ENCODE measurements at places on chromosomes 3 and 15. TPM values are rescaled to one million over a fixed set of nuclear protein-coding genes. Genes with fewer than 3 reads are reported as not detected.

- H3K4me1 ChIP-seq = peaks cover 3% of the 10 kb centered on the region
- DNase-seq = no peak
- no peak overlapping the region for H3K4me3 ChIP-seq
- H3K36me3 ChIP-seq = no peaks in the 10 kb centered on the region
- H3K27me3 ChIP-seq = peaks cover 1% of the 10 kb centered on the region
Measured at GRCh38 chr3:112042842-112043280, 8.3 kb downstream of the TMPRSS7 start.

GRCh38 chr3:13280811-13281506 lies 139.2 kb downstream of the NUP210 start:
- H3K4me3 ChIP-seq = no peak overlapping the region
- H3K4me1 ChIP-seq = peaks cover 5% of the 10 kb centered on the region
- H3K27ac ChIP-seq = no peak overlapping the region
- peaks cover 32% of the 10 kb centered on the region for H3K27me3 ChIP-seq

TRAK1 gene
- total RNA-seq = 28.6 TPM

GCNT3 gene
- total RNA-seq = not detected

- H3K27me3 ChIP-seq = peaks cover 15% of the 10 kb centered on the region
- no peak overlapping the region for H3K27ac ChIP-seq
- H3K4me3 ChIP-seq = no peak overlapping the region
- no peaks in the 10 kb centered on the region for H3K4me1 ChIP-seq
- DNase-seq = no peak
Measured at GRCh38 chr3:131314318-131314717, 67.3 kb upstream of the NUDT16 start.

DNA sequence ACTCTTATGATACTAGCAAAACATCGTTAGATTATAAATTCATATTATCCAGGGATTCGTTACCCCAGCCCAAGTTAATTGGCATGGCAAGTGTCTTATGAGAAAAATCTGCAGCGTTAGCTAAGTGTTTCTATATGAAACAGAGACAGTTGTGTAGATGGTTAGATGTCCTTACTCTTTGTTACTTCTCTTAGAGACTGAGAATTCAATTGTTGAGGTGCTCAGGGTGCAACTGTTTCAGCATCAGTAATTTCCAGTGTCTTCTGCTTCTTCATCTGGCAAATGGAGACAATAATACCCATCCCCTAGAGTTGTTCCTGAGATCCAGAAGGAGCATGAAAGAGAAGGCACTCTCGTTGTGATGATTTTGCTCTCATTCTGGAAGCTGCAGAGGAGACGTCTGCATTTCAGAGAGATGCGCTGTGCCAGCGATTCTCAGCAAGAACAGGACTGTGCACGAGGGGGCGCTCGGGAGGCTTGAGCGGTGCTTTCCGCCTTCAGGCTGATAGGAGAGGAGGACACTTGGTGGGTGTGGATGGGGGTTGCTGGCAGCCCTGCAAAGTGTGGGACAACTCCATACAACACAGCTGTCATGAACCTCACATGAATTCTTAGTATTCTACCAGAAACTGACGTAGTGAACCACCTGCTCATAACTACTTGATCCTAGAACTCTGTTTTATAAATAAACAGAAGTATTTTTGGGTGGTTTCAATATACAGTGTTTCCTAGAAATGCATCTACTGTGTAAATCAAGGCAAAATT lies 39.7 kb upstream of the SPSB4 start:
- peaks cover 24% of the 10 kb centered on the region for H3K27me3 ChIP-seq
- peak; percentile 87 for DNase-seq

- H3K4me3 ChIP-seq = no peak overlapping the region
- no peak for DNase-seq
- no peaks in the 10 kb centered on the region for H3K36me3 ChIP-seq
- no peaks in the 10 kb centered on the region for H3K27me3 ChIP-seq
Measured at GRCh38 chr3:145623349-145623748, 537.6 kb downstream of the PLOD2 start.

STRIT1 gene
- total RNA-seq = not detected

TRPM1 gene
- not detected for total RNA-seq

TERB2 gene
- not detected for total RNA-seq

DNA sequence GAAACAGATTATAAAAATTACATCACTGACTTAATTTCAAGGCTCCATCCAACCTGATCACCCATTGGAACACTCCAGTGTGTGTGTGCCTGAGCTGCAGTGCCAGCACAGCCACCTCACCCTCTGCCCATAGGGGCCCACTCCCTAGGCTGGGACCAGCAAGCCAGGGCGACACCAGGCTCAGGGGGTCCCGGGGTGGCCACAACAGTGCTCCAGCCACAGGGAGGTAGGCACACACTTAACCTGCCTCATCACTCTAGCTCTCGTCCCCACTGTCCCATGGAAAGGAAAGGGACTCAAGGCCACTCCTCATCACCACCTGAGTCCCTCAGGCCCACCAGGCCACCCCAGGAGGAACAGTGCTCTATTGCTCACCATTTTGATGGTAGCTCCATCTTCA lies 24.9 kb downstream of the ZXDC start:
- no peaks in the 10 kb centered on the region for H3K4me1 ChIP-seq
- H3K27ac ChIP-seq = peak overlapping the region; percentile 34
- H3K27me3 ChIP-seq = no peaks in the 10 kb centered on the region
- peaks cover 19% of the 10 kb centered on the region for H3K36me3 ChIP-seq

CIB2 gene
- 2.2 TPM for total RNA-seq

DNA sequence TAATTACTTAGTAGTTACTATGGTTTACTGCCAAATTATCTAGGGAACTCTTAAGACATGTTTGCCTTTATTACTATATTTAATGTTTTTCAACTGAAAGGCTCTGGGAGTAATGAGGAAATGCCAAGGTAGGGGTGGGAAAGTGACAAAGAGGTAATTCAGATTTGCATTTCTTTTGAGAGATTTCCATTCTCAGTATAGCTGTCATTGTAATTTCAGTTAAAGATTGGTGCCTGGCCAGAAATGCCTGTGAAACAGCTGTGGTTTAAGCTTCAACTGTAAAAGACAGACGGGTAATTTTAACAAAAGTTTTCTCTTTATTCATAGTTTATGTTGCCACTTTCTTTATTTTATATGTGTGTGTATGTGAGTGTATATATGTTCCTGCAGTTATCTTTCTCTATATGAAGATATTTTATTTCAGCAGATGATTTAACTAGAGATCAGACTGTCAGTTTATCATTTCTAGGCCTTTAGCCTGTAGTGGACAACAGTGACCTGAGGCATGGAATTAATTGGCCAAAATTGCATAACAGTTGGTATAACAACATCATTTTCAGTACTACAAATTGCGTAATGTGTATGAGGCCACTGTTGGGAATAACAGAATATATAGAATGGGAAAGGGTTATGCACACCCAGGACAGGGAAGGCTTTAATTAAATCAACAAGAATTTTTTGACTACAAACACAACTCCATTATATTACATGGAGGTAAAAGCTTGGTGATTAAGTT lies 119.0 kb downstream of the BBX start:
- H3K27me3 ChIP-seq = no peaks in the 10 kb centered on the region
- no peak overlapping the region for H3K27ac ChIP-seq
- no peak for DNase-seq
- no peaks in the 10 kb centered on the region for H3K36me3 ChIP-seq
- H3K4me3 ChIP-seq = no peak overlapping the region
- no peaks in the 10 kb centered on the region for H3K4me1 ChIP-seq

DNA sequence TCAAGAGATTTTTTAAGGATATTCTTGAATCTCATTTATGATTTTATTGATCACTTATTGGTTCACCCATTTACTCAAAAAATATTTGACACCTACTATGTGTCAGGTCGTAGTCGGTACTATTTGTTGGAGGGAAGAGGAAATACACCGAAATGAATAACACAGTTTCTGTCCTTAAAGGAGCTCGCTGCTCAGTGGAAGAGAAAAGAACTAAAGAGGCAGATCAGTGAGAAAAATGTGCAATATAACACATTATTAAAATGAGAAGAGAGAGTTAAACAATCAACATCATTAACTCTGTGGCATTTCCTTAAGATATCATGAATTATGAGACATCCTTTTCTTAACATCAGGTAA lies 56.1 kb upstream of the ADAMTS9 start:
- H3K27me3 ChIP-seq = no peaks in the 10 kb centered on the region
- no peaks in the 10 kb centered on the region for H3K4me1 ChIP-seq
- DNase-seq = no peak

GRCh38 chr3:42906848-42907183 lies 874 bp downstream of the ZNF662 start:
- peak overlapping the region; percentile 22 for H3K4me3 ChIP-seq
- H3K36me3 ChIP-seq = peaks cover 19% of the 10 kb centered on the region
- no peak for DNase-seq
- peaks cover 31% of the 10 kb centered on the region for H3K27me3 ChIP-seq
- no peak overlapping the region for H3K27ac ChIP-seq

GOLGA8J gene
- not detected for total RNA-seq

GRCh38 chr3:167887096-167887495 lies 151.6 kb downstream of the SERPINI1 start:
- no peak overlapping the region for H3K4me3 ChIP-seq
- H3K27me3 ChIP-seq = peaks cover 12% of the 10 kb centered on the region
- H3K27ac ChIP-seq = no peak overlapping the region
- no peak for DNase-seq

LHFPL4 gene
- not detected for total RNA-seq

GRCh38 chr3:115808816-115809215 lies 185.5 kb downstream of the GAP43 start:
- no peak overlapping the region for H3K27ac ChIP-seq
- H3K4me1 ChIP-seq = no peaks in the 10 kb centered on the region
- no peak for DNase-seq
- no peaks in the 10 kb centered on the region for H3K36me3 ChIP-seq

- H3K4me1 ChIP-seq = no peaks in the 10 kb centered on the region
- peaks cover 11% of the 10 kb centered on the region for H3K27me3 ChIP-seq
- H3K27ac ChIP-seq = no peak overlapping the region
Measured at GRCh38 chr15:62730825-62731224, 311.7 kb upstream of the TPM1 start.

IGDCC3 gene
- not detected for total RNA-seq

DNA sequence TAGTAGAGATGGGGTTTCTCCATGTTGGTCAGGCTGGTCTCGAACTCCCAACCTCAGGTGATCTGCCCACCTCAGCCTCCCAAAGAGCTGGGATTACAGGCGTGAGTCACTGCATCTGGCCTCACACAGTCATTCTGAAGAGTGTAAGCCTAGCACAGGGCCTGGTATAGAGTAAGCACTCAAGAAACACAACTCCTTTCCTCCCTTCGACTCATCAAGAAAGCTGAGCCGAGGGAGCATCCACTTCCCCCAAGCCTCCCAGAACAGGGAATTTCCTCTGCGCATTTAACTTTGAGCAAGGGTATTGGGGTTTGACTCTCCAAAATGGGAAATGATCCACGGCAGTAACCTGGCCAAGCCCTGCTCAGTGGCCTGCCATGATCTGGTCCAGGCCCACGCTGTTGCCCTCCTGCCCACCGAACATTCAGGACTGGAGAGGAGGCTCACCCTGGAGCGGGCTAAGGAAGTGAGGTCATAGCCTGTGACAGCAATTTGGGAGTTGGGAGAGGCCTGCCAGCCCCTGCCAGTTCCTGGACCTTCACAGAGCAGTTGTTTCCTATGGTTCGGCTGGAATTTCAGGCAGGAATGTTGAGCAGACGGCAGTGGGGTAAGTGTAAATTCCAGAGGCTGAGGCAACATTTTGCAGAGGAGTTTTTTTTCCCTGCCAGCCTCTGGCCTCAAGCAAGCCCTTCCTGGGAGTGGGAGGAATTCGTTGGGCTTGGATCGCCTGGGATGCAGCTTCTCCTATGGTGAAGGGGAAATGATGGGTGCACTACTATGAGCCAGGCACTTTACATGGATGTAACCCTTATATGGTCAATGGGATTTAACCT lies 21.2 kb upstream of the SMAD3 start:
- H3K27ac ChIP-seq = no peak overlapping the region
- peaks cover 6% of the 10 kb centered on the region for H3K27me3 ChIP-seq
- H3K4me1 ChIP-seq = peaks cover 20% of the 10 kb centered on the region

- H3K27me3 ChIP-seq = peaks cover 2% of the 10 kb centered on the region
- H3K4me1 ChIP-seq = peaks cover 4% of the 10 kb centered on the region
- H3K36me3 ChIP-seq = no peaks in the 10 kb centered on the region
- no peak for DNase-seq
- no peak overlapping the region for H3K27ac ChIP-seq
Measured at GRCh38 chr3:2856138-2857133, 253.7 kb downstream of the IL5RA start.

NLGN1 gene
- not detected for total RNA-seq

GRCh38 chr3:70990723-70991122 lies 592.8 kb downstream of the FOXP1 start:
- peaks cover 30% of the 10 kb centered on the region for H3K4me1 ChIP-seq
- DNase-seq = no peak
- H3K27me3 ChIP-seq = no peaks in the 10 kb centered on the region
- peak overlapping the region; percentile 60 for H3K27ac ChIP-seq

PP2D1 gene
- total RNA-seq = not detected

DNA sequence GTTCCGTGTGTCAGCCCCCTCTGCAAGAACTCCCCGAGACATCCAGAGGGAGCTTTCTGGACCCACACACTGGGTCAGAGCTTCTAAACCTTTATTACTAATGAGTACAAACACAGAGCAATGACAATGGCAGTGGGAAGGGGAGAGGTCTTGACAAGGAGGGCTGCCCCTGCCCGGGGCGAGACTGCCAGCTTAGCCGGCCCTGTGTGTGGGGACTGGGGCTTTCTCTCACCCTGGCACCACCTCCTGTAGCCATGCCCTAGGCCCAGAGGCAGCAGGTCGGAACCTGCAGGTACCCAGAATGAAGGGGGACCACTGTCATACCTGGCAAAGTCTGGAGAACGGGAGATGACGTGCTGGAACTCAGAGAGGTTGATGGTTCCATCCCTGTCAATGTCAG lies 3.1 kb downstream of the CIB1 start:
- H3K27me3 ChIP-seq = no peaks in the 10 kb centered on the region
- H3K27ac ChIP-seq = peak overlapping the region; percentile 93
- H3K36me3 ChIP-seq = peaks cover 31% of the 10 kb centered on the region
- H3K4me3 ChIP-seq = peak overlapping the region; percentile 92
- no peak for DNase-seq
- H3K4me1 ChIP-seq = peaks cover 50% of the 10 kb centered on the region

DNA sequence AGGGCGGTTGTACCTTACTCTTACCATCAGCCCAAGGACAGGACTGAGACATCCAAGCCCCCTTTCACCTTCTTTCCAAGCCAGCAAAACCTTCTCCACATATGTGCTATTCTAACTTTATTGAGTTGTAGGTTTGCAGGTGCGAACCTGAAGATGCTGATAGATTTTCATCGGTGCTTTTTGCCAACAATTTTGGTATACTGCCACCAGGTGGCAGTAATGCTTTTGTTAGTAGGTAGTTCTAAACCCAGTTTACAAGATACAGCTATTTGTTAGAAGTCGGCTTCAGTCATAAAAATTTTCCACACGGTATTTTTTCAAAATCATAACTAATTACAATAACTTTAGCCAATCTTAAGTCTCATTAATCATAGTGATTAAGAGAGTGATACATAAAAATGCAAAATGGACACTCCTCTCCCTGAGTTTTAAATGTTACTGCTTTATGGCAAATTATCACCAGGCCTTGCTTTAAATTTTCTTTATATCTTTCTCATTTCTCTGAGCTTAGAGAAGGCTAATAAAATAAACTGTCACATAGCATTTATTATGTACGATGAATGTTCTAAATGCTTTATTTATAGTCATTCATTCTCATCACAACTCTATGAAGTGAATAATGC lies 636 bp downstream of the TBC1D21 start:
- peak; percentile 66 for DNase-seq
- H3K27me3 ChIP-seq = peaks cover 28% of the 10 kb centered on the region
- no peak overlapping the region for H3K27ac ChIP-seq
- peaks cover 2% of the 10 kb centered on the region for H3K4me1 ChIP-seq
- no peaks in the 10 kb centered on the region for H3K36me3 ChIP-seq
- H3K4me3 ChIP-seq = no peak overlapping the region
